ENCODE measurements at places on chromosomes 4 and X. TPM values are rescaled to one million over a fixed set of nuclear protein-coding genes. Genes with fewer than 3 reads are reported as not detected.

CCDC158 gene
- total RNA-seq, result not detected

PHKA2 gene
- 5.9 TPM for total RNA-seq

ETDB gene
- total RNA-seq, result not detected

L1CAM gene
- total RNA-seq, result 0.29 TPM

CRMP1 gene
- total RNA-seq, result 5.7 TPM

ALB gene
- total RNA-seq, result not detected

MTHFD2L gene
- total RNA-seq, result 19.7 TPM

BEX5 gene
- not detected for total RNA-seq

METAP1 gene
- 61.9 TPM for total RNA-seq

- peak; percentile 46 for DNase-seq
These were observed 21.0 kb downstream of the SAT1 start for GRCh38 chrX:23803931-23804381.

DNA sequence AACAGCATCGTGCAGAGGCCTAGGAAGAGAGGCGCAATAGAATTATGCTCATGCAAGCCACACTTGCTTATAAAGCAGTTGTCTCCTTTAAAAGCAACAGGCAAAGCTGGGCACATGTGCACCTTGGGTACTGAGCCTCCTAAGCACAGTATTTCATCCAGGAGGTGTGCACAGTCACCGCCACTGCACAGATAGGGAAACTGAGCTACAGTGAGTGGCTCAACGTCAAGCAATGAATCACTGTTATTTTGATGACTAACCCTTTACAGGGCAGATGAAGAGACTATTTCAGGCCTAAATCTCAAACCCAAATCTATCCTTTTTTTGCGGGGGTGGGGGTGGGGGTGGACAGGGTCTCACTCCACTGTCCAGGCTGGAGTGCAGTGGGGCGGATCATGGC, 42.3 kb downstream of the BCOR start:
- no peak for DNase-seq

DNA sequence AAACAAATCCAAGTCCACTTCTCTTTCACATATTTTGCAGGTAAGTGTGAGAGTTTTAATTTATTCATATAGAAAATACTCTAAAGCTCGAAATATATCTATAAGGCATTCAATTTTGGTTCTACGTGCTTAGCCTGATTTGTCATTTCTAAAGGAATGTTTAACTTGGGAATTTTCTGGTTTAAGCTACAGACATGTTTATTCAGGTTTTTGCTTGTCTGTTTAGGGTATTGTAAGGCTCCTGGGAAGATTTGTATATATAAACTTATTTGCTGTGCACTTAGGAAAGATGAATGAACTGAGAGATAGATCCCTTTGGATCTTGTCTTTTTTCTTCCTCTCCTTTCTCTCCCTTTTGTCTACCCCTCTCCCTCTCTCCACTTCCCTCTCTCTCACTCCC, 185.9 kb upstream of the NEIL3 start:
- DNase-seq, result no peak

GRCh38 chrX:31580726-31581125, 508.9 kb upstream of the FTHL17 start:
- peak; percentile 64 for DNase-seq

GRCh38 chr4:163895378-163896005, 401.0 kb downstream of the TMA16 start:
- no peak for DNase-seq

DNA sequence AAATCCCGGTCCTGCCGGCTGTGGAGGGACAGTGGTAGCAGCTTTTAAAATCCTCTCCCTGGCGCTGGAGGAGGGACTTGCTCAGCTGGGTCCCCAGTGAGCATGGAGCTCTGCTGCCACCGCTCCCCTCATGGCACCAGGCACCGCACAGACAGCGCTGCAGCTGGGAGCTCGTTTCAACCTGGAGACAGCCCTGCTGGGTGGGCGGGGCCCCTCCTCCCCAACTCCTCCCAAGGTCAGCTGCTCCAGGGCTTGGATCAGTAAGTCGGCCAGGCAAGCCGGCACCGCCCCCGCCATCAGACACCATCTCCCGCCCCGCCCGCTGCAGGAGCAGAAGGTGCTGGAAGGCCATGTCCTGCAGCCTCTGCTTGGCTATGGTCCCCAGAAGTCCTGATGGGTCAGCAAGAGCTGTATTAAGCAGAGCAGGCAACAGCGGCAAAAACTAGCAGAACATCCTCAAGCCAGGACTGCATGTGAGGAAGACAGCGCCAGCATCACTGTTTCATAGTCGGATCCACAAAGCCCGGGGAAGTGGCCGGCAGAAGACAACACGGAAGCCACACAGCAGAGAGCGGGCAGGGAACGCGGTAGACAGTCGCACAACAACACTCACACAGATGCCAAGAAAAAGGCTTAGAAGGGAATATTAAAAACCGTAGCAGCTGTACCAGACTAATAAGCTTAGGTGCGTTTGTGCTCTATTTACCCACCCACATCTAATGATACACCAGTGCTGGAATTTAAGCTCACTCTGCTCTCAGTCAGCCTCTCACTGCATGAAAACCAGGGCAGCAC, 16.2 kb downstream of the ZFYVE28 start:
- peak; percentile 51 for DNase-seq

GRCh38 chrX:121135488-121136207, 88.2 kb downstream of the GLUD2 start:
- no peak for DNase-seq

DNA sequence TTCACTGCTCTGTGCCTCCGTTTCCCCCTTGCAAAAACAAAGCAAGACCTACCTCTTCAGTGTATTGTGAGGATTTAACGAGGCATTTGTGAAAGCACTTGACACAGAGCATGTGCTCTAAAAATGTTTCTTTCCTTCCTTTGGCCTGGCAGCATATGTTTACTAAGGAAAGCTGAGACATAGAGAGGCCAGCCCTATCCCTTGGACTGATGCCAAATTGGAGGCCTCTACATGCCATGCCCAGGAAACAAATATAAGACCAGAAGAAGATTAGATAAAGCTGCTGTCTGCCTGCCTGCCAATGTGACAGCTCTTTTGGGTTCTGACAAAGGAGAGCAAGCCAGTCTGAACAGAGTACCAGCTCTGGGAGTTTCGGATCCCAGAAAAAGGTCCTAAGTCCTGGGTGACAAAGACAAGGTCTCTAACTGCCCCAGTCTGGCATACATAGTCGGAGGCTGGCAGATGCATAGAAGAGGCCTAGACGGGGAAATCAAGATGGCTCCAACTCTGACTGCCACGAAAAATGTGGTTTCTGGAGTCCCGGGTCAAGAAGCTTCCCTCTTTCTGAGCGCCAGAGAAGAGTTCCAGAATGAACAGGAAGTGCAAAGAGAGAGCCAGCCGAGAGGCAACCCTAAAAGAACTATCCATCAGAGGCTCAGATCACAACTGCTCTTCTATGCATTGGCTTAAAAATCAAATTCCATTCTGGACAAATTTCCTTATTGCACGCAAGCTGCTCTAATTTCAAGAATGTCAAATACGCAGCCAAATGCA, 25.8 kb downstream of the OTUD6A start:
- DNase-seq, result peak; percentile 9

DNA sequence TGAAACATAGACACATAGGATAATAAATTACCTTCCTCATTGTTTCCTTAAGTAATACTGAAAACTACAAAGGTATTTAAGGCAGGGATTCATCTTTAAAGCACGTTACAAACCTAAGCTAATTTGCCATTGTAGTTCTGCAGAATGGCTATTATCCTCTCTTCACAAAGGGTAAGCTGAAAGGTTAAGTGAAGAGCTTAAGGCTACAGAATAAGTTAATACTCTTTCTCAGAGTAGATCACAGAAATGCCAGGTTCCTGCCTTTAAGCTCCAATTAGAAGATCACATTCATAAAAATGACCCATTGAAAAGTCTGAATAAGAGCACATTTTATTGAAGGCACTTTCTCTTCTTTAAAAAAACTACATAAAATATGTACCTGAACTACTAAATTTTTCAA, 42.1 kb upstream of the PRDM5 start:
- no peak for DNase-seq

- no peak for DNase-seq
These were observed 41.2 kb downstream of the ACOX3 start for GRCh38 chr4:8399298-8399697.

DNA sequence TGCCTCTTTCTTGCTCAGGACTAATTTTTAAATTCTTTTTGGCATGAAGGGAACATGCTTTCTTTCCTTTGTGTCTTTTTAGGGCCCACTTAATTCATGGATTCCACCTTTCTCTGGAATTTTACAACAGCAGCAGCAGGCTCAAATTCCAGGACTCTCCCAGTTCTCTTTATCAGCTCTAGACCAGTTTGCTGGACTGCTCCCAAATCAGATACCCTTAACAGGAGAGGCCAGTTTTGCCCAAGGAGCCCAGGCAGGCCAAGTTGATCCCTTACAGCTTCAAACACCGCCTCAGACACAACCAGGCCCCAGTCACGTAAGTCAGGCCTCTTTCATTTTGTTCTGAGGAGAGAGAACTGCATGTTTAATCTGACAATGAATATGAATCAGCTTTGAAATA, 2.3 kb downstream of the ODAM start:
- no peak for DNase-seq

DNA sequence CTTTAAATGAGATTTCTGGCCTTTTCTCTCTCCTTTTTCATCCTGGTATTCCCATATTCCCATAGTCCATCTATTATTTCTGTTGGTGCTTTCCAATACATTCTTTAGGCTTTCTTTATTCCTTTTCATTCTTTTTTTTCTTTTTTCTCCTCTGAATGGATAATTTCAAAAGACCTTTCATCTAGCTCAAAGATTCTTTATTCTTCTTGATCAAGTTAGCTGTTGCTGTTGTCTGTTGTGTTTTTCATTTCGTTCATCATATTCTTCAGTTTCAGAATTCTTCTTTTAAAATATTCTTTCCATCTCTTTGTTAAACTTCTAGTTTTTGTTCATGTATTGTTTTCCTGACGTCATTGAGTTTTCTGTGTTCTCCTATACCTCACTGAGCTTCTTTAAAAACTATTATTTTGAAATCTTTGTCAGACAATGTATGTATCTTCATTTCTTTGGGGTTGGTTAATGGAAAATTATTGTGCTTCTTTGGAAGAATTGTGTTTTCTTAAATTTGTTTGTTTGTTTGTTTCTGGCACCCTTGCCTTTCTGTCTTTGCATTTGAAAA, 30.2 kb downstream of the STK32B start:
- no peak for DNase-seq

- DNase-seq, result no peak
These were observed 24.0 kb upstream of the IQSEC2 start for GRCh38 chrX:53305219-53305995.

- no peak for DNase-seq
These were observed 643 bp downstream of the FHL1 start for GRCh38 chrX:136147976-136148375.

- peak; percentile 76 for DNase-seq
These were observed 251.0 kb downstream of the ANK2 start for GRCh38 chr4:113300471-113300928.

DNA sequence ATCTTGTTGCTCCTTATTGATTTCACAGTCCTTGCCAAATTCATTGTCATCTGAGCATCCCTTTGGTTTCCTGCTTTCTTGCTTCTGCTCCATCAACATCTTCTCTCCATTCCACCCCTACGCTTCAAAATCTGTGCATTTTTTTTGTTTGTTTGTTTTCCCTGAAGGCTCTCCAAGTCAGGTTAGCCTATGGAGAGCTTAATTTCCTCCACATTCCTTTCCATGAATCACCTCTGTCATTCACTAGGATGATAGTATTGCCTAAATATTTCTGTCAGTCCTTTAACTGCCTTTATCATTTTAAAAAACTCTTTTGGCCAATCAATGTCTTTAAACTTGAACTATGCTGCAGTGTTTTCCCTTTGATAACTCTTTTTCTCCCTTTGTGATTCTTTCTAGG, 67.7 kb downstream of the PPARGC1A start:
- DNase-seq, result peak; percentile 35

DNA sequence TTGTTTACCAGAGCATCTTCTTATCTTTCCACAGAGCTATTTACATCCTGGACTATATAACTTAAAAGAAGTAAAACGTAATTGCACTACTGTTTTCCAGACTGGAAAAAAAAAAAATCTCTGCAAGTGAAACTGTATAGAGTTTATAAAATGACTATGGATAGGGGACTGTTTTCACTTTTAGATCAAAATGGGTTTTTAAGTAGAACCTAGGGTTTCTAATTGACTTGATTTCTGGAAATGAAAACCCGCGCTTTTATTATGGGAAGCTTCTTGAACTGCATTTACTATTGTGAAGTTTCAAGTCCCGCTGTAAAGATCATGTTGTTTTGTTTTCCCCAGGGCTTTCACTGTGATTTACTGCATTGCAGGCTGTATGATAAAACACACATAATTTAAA, 162.7 kb downstream of the STIM2 start:
- DNase-seq, result no peak

GRCh38 chr4:25753239-25753638, 97.6 kb downstream of the SLC34A2 start:
- no peak for DNase-seq

DNA sequence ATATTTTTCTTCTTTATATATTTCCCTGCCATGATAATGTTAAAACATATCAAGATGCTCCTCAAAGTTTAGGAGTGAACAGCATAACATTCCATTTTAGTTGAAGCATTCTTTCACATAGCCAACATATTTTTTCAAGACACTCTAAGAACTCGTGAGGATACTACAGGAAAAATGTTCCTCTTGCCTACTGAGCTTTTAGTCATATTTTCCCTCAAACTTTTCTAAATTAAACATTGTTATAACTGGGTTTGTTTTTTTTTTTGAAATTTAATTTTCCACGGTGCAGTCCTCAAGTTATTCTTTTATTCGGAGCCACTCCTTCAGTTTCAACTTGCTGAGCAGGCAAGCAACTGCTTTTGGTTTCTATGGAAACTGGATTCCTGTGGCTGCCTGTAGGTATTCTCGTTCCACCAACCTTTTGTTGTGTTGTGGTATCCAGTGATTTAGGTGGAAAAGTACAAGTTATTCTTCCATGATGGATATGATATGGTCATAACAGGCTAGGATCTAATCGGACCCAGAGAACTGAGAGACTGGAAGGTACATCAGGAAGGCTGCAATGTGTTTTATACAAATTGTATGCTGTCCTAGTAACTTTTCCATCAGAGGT, 248.0 kb downstream of the TRIML1 start:
- no peak for DNase-seq

DNA sequence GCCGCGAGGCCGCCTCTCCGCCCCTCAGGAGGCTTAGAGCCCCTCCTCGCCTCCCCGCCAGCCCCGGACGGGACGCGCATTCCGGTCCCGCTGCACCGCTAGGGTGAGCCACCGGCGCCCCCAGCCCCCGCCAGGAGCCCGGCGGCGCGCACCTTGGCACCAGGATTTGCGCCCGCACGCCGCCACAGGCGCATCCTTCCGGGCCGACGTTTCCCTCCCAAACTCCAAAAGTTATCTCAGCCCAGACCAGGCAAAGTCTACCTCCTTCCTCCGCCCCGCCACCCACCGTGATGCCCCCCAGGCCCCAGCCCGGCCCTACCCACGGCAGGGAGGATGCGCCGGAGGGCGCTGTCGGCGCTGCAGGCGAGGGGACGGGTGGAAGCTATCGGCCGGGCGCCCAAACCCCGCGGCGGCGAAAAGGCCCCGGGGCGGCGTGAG, 538 bp downstream of the SCML2 start:
- DNase-seq, result no peak

GRCh38 chrX:39012621-39013111, 211.4 kb downstream of the MID1IP1 start:
- peak; percentile 20 for DNase-seq
